ENCODE measurements at places on chromosomes 1 and 21.

DNA sequence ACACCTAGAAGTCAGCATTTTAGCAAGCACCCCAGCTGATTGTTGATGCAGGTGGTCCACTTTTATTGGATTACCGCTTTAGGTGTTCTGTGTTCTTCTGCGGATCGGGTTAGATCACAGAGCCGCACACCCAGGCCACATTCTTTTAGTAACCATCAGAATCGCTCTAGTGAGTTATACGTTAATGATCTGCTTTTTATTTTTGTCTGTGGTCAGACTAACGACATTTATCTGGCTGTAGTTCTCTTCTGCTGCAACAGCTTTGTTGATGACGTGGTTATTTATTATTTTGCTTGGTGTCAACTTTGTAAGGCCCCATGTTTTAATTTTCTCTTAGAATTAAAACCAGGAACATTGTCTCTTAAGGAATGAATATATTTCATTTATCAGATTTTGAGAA, 18.2 kb downstream of the SCCPDH start:
- ATAC-seq, result no peak

DNA sequence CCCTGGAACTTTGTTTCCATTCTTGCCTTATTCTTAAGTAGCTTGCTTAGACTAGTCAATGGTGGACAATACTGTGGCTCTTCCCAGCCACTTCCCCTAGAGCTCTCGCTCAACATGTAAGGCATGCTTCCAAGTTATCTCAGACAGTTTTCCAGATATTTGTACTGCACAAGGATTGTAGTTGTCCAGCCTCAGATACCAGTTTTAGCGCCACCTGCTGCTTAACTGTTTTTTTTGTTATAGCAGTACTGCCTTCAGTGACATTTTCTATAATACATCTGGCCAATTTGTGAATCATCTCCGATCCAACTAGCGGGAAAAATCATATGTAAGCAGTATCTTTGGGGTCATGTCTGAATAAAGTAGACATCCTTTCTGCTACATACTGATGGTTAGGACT, 346.7 kb upstream of the ADGRL4 start:
- no peak for ATAC-seq

DNA sequence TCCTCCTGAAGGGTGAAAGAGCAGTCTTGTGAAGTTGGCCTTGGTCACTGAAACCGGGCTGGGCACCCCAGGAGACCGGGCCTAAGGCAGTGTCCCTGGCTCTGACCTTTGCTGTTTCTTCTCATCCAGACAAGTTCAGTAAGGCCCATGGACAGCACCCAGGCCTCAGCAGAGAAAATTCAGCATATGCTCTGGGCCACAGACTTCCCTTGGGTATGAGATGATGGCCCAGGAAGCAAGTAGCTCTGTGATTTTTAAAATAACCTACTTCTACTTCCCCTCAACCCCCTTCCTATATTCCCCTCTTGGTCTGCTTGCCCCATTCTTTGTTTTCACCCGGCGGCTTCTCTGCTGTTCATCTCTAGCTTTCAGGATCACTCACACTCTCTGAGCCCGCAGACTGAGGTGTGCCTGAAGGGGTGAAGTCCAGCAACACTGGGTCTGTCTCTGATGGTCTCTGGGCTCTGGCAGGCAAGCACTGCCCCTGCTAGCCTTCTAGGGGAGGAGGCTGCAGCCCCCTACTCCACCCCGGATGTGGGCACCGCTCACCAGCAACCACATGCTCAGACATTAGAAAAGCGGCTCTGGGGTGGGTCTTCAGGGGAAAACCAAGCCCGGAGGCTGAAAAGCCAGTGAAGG, 2.9 kb upstream of the GPR25 start:
- ATAC-seq, result peak; percentile 31

DNA sequence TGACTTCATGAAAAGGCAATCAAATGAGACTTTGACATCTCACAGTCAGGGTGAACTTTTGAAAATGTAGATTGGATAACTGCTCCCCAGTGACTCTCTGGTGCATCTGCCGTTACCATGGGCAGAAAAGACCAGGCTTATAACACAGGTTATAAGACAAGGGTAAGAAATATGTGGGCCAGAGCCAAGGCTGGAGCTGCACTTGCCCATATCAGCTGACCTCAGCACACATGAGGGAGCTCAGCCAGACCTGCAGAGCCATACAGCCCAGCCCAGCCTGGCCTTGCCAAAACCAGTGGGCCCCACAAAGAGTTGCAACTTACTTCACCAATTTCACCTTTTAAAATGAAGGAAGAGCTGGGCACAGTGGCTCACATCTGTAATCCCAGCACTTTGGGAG, 11.7 kb upstream of the RGS2 start:
- no peak for ATAC-seq

DNA sequence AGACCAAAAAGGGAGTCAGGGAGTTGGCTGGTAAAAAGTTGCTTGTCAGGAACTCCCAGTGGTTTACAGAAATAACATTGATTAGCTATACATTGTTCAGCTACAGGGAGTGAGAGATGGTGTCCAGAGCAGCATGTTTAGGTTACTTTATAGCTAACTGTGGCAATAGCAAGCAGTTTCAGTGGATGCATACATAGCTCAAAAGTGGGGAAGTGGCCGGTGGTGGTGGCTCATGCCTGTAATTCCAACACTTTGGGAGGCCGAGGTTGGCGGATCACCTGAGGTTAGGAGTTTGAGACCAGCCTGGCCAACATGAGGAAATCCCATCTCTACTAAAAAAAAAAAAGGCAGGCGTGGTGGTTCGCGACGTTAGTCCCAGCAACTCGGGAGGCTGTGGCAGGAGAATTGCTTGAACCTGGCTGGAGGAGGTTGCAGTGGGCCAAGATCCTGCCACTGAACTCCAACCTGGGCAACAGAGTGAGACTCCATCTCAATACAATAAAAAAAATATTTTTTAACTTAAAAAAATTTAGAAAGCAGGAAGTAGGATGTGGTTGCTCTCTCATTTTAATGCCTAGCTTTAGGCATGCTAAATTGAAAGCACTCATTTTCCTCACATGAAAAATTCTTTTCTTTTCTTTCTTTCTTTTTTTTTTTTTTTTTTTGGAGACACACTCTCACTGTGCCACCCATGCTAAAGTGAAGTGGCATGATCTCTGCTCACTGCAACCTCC, 109.7 kb downstream of the PPIAL4G start:
- peak; percentile 19 for ATAC-seq

GRCh38 chr1:55735106-55735505, 519.9 kb upstream of the USP24 start:
- ATAC-seq, result no peak

All from esophagus mucosa (tissue), 1 donor.